Umbilical cord (tissue), 2 donors: ENCODE measurements at places on chromosomes 6 and 20. TPM values are rescaled to one million over a fixed set of nuclear protein-coding genes. Genes with fewer than 3 reads are reported as not detected.

GRCh38 chr6:113011389-113011788 lies 664.3 kb downstream of the RFPL4B start:
- peak; percentile 56 for DNase-seq

Gene TUBB2B
- total RNA-seq: 73.4 TPM

DNA sequence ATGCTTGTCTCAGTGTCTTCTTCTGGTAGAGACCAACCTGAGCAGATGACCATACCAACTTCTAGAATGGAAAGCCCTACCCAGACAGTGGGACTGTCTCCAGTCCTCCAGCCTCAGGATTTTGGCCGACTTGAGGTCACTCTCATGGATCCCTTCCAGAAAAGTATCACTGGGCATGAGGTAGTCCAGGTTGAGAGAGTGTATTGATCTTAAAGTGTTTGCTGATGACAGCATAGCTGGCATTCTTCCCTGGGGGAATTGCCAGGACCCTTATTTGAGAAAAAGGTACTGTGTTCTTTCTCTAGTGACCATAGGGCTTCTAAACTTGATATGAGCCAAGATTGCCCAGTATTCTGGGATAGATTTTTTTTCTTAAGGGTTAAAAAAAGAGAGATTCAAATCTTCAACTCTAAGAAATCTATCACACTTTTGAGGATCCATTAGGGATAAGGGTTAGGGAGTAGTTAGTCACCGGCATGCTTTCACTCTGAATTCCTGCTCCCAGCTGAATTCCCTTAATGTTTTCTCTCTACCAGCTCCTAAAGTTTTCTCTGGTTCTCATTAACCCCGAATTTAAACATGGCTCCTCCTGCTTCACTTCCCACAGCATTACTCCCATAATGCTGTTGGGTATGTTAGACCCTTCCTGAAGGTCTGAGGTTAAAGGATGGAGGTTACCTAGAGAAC lies 73.6 kb upstream of the FLRT3 start:
- no peak for DNase-seq

DNA sequence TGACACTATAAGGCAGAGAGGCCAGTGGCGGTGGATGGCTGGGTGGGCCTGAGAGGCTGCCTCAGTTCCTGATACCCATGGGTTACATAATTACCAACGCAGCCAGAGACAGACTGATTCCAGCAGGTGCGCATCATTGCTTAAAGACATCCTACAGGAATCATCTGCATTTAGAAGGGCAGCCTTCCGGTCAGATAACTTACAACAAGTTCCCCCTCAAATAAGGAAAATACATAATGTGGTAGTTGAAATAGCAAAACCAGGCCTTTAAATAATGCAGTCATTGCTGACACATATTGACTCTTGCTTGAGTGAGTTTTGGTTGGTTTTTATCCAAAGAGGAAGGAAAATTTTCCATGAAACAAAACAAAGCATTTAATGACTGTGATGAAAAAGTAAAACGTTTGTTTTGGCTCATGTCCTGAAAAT lies 81.9 kb downstream of the SIM1 start:
- DNase-seq: peak; percentile 9
